ENCODE measurements at places on chromosomes 1 and 21.

- no peak for DNase-seq
These were observed 18.0 kb downstream of the KIAA1614 start for GRCh38 chr1:180930687-180931086.

- DNase-seq, result no peak
These were observed 45.6 kb downstream of the KCNK1 start for GRCh38 chr1:233659495-233659894.

- peak; percentile 49 for DNase-seq
These were observed 383.8 kb upstream of the VAMP3 start for GRCh38 chr1:7387053-7387927.

- no peak for DNase-seq
These were observed 54.1 kb upstream of the CFAP298 start for GRCh38 chr21:32666258-32666657.

GRCh38 chr1:230074270-230074669 lies 7.2 kb downstream of the GALNT2 start:
- DNase-seq, result no peak
